GM12892 (cell line): ENCODE measurements at places on chromosomes 6 and 20.

GRCh38 chr20:10524643-10525042, 89.5 kb downstream of the SLX4IP start:
- no peak for DNase-seq

DNA sequence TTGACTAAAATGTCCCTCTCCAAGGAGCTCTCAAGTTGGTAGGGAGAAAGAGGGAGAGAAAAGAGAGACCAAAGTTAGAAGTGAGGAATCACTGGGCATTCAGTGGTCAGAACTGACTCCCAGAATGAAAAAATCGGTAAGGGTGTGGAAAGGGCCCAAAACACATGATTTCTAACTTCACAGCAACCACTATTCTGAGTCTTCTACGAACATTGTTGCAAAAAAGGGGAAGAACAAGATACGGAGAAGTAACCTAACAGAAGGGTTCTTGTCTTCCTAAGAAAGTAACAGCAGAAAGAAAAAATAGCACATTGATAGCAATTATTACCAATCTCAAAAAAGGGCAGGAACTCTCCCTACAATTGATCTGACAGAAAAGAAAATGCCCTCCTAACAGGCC, 65.6 kb downstream of the ATP9A start:
- DNase-seq, result no peak

DNA sequence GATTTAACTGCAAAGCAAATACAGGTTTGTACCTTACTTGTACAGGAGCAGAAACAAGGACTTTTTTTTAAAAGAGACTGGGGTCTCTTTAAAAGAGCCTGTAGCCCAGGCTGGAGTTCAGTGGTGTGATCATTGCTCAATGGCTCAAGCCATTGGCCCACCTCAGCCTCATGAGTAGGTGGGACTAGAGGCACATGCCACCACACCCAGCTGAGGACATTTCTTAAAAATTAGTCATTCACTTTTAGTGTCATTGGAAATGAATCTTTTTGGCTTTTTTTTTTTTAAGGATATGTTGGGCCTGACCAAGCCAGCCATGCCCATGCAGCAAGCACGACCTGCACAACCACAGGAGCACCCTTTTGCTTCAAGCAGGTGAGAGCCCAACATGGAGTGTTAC, 16.9 kb downstream of the SEC23B start:
- no peak for DNase-seq

DNA sequence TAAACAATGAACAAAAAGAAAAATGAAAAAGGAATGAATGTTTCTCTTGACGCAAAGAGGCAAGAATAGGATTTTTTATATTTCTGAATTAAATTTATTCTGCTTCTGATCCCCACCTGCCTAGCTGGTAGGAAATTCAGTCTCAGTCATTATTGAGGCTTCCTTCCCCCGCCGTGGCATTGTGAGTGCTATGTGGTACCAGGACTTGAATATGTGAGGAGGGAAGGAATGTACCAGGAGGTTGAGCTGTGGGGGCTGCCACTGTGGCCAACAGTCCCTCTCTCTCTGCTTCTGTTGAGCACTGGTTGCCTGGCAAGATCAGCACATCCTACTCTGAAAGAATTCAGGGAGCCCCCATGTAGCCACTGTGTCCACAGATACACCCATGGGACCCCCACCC, 368.1 kb upstream of the JARID2 start:
- no peak for DNase-seq

DNA sequence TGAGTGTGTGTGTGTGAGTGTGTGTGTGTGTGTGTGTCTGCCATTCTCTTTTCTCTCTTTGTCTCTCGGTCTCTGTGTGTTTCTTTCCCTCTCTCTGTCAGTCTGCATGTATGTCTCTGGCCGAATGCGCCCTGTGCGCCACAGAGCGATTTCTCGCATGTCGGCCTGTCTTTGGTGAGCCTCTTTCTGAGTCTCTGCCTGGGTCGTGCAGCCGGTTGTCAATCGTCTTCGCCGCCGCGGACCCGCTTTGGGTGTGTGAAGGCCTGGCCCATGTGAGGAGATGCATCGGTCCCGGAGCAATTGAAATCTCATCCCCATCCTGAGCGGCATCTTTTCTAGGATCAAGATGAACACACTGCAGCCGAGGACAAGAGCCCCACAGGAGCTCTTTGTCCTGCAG, 1567.2 kb upstream of the DEFB115 start:
- DNase-seq, result no peak

DNA sequence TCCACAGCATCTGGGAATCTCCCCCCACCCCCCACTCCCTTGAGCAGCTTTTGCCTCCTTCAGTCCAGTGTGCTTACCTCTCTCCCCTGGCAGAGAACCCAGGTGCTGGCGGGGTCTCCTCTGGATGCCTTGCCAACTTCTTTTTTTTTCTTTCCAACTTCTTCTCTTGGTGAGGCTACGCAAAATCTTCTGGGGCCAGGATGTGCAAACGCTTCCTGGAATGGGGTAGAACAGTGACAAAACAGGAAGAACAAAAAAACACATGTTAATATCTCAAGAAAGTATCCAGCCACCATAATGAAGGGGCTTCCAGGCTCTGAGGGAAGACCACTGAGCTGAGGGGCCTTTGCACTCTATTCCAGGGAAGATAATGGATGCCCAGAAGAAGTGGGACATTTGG, 53.9 kb upstream of the DDR1 start:
- DNase-seq, result no peak

DNA sequence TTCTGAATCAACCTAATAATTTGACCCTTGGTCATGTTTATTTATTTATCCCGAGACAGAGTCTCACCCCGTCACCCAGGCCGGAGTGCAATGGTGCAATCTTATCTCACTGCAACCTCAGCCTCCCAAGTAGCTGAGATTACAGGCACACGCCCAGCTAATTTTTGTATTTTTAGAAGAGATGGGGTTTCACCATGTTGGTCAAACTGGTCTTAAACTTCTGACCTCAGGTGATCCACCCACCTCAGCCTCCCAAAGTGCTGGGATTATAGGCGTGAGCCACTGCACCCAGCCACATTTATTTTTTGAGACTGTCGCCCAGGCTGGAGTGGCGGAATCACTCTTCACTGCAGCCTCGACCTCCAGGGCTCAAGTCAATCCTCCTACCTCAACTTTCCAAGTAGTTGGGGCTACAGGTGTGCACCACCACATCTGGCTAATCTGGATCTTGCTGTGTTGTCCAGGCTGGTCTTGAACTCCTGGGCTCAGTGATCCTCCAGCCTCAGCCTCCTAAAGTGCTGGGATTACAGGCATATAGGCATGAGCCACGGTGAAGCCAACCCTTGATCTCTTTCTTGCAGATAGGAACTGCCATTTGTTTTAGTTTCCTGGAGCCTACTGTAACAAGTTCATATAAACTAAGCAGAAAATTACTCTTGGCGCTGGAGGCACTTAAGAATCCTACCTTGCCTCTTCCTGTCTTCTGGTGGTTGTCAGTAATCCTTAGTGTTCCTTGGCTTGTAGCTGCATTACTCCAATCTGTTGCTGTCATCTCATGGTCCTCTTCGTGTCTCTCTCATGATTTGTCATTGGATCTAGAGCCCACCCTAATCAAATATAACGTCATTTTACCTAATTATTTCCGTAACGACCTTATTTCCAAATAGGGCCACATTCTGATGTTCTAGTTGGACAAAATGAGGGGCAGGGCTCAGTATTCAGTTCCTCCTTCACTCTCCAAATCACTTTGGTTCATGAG, 2.3 kb downstream of the RPS18 start:
- DNase-seq, result no peak

GRCh38 chr6:29486577-29486976, 1.2 kb downstream of the MAS1L start:
- DNase-seq, result no peak

DNA sequence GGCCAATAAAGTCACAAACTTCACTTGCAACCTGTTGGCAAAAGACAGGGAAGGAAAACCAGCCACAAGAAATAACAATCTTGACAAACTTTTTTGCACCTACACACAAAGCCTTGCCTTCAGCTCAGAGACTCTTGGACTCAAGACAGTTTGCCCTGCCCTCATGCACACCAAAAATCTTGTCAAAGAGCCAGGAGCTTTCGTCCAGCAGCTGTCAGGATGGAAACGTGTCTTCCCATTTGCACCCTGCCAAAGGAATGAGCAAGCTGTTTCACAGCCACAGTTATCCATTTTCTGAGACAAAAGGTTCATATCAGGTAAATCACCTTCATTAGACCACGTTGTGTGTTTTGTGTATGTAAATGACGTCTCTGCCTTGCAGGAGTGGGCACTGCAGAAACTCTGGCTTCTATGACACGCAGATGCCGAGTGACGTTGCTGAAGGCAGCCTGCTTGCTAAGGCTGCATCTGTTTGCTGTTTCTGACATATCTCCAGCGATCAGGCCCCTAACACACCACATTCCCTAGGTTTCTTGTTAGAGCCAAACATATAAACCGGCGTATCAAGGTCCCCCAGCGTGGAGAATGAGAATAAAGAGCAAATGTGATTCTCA, 193.4 kb downstream of the SYNDIG1 start:
- DNase-seq, result no peak

GRCh38 chr6:139423037-139423703, 48.7 kb upstream of the CITED2 start:
- DNase-seq, result no peak

DNA sequence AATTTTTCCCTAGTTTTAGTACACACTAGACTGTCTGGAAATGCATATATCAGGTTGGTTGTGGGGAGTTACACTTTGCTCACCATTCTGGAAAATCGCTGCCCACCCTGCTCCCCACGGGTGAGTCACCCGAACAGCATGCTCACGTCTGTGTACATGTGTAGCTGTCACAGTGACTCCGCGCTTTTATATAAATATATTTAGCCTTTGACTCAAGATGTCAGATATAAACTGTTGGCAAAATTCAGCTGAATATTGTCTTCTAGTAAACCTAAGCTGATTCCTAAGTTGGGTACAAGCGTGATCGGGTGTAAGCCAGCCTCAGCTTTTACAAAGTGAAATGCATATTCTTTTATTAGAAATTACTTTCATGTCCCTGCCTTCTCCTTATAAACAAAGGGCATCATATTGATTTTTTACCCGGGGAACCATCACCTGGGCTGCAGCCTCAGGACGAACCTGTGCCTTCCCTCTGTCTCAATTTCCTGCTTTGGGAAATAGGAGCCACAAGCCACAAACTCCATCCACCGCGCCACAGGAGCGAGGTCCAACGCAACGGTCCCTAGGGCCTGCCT, 4.3 kb downstream of the SDCBP2 start:
- no peak for DNase-seq

GRCh38 chr6:87277123-87277522, 45.3 kb upstream of the SMIM8 start:
- no peak for DNase-seq

DNA sequence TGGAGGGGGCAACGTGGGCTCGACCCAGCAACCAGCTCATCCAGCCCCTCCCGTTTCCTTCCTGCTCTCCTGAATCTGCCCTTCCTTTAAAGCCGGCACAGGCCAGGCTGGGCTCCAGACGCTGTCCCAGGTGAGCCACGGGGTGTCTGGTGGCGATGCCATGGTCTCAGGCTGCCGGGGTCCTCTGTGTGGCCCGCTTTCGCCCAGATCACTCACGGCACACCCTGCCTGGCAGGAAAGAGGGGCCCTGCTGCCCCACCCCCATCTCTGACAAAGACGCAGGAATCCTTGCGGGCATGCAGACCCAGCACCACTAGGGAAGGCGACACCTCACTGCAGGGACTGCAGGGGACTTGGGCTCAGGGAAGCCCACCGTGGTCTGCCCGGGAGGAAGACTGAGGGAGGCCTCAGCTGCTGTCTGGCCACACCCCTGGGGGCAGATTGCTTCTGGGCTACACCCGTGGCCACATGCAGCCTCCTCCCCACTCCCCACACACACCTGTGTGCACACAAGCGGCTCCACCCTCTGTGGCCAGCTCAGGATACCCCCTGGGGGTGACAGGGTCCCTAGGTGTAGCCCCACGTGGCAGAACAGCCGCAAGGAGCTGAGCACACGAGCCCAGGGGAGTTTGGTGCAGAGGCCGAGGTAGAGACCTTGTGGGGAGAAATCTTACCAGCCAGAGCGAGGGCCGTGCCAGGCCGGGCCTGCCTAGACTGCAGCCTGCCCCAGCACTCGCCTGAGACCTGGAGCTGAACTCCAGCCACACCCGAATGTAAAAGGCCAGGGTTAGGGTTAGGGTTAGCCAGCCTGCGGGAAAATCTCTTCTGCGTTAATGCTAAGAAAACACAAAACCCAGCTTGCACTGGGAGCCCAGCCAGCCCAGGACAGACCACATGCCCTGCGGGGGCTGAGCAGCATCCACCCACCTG, 104.6 kb downstream of the DLL1 start:
- no peak for DNase-seq

- no peak for DNase-seq
Observed at GRCh38 chr6:107495196-107495643, 5.3 kb downstream of the SOBP start.

DNA sequence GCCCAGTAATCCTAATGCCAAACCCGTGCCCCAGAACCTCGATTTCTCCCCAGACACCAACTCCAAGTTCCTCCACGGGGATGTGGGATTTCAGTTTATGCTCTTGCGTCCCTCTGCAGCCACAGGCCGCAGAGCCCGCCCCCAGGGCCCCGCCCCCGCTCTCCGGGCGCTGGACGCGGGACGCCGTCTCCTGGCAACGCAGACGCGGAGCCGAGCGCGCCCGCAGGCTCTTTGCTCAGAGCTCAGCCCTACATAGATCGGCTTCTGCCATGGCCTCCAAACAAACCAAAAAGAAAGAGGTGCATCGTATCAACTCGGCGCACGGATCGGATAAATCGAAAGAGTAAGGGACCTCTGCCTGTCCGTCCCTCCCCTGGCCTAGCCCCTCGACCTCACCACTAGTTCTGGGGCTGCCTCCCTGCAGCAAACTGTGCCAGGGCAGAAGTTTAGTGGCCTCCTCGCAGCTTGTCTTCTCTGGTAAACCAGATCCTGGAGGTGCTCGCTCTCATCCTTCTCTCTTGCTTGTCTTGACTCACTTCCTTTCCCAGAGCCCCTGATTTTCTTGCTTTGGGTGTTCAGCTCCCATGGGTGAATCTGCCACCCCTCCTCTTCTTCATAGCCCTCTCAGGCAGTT, at the start of gene ADGB:
ADGB (plus strand) TSS at position 201 of the 634 bp plus-strand sequence; CDS start at position 270, 69 bp downstream.
- DNase-seq, result no peak

DNA sequence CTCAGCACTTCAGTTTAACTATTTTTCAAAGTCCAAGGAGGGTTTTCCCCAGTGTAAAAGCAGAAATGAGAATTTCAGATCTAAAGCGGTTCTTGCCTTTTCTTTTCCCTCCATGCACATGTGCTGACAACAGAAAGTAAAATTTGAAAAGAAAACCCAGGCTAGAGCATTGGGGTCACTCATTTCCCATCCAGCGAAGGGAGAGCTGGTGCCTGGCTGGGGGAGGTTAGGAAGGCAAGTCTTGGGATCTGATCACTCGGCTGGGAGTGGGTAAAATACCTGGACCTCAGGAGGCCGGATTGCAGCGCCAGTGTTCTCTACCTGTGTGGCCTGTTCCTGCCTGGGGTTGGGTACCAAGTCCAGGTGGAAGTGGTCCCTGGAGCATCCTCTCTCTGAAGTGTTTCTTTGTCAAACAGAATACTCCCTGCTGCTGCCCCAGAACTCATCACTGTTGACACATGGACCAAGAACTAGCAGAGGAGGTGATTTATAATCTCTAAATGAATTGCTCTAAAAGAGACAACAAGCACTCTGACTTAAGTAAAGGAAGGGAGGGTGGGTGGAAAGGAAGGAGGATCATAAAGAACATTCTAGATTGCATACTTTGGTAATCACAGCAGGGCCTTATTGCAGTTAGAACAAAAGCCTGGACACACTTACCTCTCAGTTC, 136.0 kb downstream of the MTHFD1L start:
- DNase-seq, result no peak
